Foreskin fibroblast (primary cell): ENCODE measurements at places on chromosomes 6 and 20.

DNA sequence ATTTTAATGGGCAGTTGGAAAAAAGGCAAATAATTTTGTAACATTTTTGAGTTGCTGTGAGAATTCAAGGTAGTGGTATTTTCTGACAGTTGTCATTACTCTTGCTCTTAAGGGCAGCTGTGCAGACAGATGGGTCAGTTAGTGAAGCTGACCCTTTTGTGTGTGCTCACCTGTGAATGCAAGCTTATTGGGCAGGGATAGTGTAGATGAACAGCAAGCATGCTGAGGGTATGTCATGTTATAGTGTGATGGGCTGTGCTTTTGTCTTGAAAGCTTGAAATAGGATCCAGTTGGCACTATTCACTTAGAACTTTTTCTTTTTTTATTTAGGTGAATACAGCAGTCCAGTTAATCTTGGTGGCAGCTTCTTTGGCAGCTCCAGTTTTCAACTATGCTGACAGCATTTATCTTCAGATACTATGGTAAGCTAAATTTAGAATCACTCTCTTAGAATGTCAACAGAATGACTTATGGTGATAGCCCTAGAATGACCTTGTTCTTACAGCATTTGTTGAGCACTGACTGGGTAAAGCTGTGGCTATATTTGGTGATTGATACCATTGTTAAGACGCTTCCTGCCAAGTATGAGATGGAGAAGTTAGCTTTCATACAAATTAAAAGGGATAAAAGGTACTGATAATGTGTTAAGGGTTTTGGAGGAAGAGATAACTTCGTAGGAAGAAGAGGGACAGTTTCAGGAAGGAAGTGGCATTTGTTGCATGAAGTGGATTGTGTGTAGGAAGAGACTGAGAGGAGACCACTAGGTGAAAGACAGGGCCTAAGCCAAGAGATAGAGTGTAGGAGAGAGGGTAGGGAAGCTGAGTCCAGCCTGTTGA, 19.5 kb downstream of the LRRN4 start:
- no peak for DNase-seq

- DNase-seq: no peak
These were observed 53.0 kb downstream of the LINC00237 start for GRCh38 chr20:21053002-21053762.

DNA sequence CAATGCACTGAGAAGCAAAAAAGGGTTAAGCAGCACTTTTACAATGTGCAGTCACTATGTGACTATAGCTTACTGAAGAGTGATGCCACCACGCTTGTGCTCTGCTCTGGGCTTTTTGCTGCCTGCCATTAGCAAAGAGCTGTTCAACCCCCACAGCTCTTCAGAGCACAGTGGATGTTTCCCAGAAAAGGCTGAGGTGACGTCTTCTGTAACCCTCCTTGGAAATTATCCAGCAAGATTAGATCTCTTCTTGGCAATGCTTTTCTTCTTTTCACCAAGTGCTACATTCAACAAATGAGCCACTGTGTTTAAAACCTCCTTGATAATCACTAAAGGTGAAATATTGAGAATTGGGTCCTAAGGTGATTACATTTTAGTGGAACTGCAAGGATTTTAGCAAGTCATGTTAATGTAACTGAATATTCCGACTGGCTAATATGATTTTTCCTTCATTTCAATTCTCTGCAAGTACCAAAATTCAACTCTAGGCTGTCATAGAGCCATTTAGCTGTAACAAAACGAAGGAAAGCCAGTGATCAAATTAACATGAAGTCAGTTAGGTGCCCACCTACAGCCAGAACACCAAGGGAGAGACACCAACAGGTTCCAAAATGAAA, 34.9 kb downstream of the ELOVL5 start:
- no peak for DNase-seq

DNA sequence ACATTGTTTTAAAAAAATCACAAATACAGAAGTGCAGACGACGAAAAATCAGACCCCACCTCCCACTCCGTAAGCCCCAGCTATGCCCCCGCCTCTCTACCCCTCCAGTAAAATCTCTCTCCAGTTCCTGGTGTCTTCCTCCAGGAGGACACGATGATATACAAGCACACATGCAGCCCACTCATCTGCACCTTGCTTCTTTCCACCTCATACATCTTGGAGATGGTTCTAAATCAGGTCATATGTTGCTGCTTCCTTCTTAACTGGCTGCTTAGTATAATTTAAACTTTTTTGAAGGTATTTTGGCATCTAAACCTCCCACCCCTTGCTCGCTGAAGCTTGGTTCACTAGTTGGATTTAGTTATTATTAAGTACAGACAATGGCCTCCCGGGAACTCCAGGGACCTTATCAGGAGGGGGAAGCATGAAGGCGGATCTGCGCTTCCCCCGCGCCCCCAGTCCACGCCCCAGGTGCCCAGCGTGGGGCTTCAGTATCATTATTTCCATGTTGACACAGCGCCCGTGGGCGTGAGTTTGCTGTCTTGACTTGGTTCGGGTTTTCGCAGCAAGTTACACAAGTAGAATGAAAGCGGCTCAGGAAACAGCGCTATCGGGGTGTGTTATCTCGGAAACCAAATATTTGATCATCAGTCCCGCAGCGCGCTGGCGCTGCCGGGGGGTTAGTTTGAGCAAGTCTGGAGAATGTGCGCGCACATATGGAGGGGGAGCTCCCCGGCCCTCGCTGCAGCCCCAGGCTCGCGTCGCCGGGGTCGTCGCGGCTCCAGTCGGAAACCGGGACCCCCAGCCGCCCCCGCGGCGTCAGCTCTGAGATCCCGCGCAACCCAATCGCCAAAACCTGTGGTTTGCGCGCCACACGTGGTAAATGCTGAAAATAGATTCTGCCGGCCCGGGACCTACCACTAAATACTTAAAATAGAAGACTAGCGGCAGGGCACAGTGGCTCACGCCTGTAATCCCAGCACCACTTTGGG, 2.3 kb downstream of the BMP7 start:
- no peak for DNase-seq

DNA sequence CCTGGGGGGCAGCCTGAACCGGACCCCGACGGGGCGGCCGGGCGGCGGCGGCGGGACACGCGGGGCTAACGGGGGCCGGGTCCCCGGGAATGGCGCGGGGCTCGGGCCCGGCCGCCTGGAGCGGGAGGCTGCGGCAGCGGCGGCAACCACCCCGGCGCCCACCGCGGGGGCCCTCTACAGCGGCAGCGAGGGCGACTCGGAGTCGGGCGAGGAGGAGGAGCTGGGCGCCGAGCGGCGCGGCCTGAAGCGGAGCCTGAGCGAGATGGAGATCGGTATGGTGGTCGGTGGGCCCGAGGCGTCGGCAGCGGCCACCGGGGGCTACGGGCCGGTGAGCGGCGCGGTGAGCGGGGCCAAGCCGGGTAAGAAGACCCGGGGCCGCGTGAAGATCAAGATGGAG, 636 bp downstream of the SRF start:
- DNase-seq: peak; percentile 47

GRCh38 chr20:61904456-61904855, 161.2 kb downstream of the TAF4 start:
- DNase-seq: no peak

DNA sequence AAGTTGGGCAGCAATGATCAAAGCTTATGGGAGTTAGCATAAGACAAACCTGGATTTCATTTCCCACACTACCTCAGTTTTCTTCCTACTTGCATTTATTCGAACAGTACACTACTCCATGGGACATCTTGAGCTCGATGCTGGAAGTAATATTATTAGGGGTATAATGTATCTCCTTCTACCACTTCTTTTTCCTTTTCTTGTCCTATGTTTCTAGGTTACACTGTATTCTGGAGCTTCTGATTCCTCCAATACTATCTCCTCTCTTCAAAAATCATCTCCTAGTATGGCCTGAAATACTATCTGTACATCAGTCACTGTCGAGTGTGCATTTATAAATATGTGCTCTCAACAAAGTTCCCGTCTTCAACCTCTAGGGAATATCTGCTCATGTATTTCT, 124.4 kb downstream of the MAP7 start:
- DNase-seq: no peak

DNA sequence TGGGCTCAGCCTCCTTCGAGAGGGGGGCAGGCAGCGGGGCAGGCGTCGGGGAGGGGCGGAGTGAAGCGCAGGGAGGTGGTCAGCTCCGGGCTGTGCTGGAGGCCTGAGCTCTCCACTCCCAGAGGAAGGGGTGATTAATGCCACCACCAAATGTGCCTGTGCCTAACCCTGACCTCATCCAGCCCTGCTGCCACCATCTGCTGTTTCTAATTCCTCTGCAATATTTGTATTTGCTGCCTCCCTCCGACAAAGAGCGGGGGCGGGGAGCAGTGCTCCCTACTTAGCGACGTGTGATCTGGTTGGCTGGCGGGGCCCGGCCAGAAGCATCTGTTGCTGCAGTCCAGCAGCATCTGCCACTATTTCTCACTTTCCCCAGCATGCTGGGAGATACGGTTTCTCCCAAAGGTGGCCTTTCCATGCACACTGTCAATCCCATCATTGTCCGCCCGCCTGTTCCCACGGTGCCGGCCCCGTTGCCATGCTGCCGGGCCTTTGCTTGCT, 47.0 kb downstream of the DLL1 start:
- DNase-seq: peak; percentile 4

- no peak for DNase-seq
These were observed 73.5 kb downstream of the AKAP7 start for GRCh38 chr6:131208787-131209186.

DNA sequence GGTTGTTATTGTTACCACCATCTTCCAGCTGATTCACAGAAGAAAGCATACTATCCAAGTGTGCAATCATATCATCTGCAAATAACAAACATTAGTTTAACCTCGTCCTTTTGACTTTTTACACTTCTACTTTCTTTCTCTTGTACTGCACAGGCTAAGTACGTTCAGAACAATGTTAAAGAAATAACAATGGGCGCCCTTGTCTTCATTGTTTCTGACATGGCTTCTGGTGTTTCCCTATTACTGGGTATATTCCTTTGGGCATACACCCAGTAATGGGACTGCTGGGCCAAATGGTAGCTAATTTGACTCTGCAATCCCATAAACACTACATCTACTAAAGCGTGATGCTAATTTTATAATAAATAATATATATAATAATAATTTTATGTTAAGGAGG, 146.7 kb downstream of the GJA10 start:
- no peak for DNase-seq

GRCh38 chr6:83199173-83199862, 6.2 kb downstream of the RWDD2A start:
- no peak for DNase-seq

GRCh38 chr6:15551798-15552197, 111.0 kb downstream of the DTNBP1 start:
- peak; percentile 13 for DNase-seq
